ENCODE measurements at places on chromosomes 13 and 19. TPM values are rescaled to one million over a fixed set of nuclear protein-coding genes. Genes with fewer than 3 reads are reported as not detected.

FRY gene
- total RNA-seq, result 0.72 TPM

DNA sequence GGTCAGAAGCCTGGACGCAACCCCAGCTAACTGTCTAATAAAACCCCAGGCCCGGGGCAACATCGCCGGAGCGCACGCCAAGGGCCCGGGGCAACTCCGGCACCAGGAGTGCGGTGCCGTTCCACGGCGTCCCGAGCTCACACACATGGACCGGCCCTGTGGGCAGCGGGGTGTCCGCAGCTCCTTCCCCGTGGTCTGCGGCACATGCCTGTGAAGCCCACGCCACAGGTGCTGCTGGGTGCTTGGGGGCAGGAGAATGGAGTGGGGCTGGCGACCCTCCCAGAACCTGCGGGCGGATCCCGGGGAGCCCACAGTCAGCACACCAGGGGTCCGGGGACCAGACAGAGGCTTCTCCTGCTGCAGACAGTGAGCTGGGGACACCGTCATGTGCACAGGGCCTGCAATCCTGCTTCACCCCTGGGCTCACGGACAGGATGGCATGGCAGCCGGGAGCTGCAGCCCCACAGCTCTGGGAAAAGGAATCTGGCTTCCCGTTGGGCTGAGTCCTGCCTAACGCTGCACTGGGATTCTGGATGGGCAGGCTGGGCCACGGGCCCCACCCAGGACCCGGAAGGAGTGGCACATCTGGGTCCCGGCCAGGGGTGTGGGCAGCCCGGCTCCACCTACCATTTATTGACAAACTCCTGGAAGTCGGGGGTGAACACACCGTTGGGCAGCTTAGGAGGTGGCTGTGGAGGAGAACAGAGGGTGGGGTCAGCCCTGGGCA is 28.2 kb upstream of the ZBTB7A start:
- DNase-seq, result no peak

- DNase-seq, result no peak
Measured at GRCh38 chr13:108925070-108925469, 295.7 kb downstream of the MYO16 start.

DNA sequence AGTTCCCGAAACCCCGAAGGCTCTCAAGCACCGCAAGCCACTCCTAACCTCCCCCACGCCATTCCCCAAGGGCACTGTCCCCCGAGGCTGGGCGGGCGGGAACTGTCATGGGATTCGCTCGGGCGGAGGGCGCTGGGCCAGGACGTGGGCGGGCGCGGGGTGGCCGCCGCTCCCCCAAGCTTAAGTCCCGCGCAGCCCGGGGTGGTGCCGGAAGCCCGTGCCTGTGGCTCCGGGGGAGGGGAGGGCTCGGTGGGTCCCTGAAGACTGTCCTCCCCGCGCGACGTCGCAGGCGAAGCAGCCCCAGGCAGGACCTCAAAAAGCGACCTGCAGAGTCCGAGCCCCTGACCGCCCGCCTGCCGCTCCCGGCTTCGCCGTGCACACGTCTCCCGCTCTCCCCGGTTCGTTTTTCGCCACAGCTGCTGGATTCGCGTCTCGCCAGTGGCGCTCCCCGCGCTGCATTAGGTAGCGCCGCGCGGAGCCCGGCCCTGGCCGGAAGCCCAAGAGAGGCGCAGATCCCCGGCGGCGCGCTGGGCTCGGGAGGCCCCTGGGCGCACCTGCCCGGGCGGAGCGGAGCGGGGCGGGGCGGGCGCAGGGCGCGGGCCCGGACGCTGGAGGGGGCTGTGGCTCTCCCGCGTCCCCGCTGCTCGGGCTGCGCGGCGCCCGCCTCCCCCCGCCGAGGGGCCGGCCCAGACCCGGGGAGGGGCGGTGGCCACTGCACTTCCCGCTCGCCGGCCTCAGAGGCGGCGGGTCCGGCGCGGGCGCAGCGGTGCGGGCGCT is at the start of gene FARP1:
TSS of gene FARP1 (plus strand) at position 715 of the 777 bp plus-strand sequence. CDS start 70,149 bp downstream, outside the sequence.
- DNase-seq, result peak; percentile 3

GRCh38 chr13:29676535-29676934 is 81.0 kb upstream of the SLC7A1 start:
- DNase-seq, result no peak

All from CD8-positive, alpha-beta memory T cell (primary cell).